NCI-H187 treated with DMSO at 0.1 percent for 48 hours (cell line): ENCODE measurements at places on chromosomes 5 and 9.

GRCh38 chr5:58972301-58972700 is 389.4 kb downstream of the RAB3C start:
- DNase-seq = no peak

DNA sequence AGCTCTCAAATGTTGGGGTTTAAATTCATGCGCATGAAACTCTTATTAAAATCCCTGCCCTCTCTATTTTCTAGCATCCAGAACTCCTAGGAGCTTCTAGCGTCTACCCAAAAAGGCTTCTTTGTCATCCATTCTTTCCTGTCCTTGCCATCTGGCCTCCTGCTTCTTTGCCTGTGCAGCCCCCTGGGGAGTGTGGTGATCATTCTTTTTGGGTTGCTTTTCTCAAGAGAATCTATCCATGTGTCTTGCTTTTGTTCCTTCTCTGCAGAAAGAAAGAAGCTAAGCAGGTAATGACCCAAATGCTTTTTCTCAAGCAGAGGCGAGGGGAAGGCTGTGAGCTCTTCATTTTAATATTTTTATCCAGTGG is 26.6 kb downstream of the SKP2 start:
- no peak for DNase-seq

- DNase-seq = no peak
These were observed 4.0 kb downstream of the TSLP start for GRCh38 chr5:111075520-111075919.

- DNase-seq = no peak
These were observed 13.9 kb downstream of the TGFBI start for GRCh38 chr5:136042665-136043121.

DNA sequence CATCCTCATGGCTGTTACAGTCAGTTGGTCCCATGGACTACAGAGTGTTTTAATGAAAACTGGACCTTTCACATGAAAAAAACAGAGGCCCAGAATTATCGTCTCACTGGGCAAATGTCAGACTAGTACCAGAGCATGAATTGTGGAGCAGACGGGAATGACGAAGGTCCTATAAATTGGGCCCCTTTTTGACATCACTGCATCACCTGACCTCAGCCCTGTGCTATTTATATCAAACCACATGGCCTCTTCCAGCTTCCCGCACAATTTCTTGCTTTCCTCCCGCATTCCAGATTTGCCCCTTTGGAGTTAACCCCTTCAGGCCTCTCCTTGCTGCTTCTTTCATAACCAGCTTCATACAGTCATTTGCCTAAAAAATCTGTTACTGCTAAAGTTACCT is 301.7 kb downstream of the ATPSCKMT start:
- DNase-seq = no peak

GRCh38 chr5:129804705-129805104 is 56.8 kb downstream of the MINAR2 start:
- DNase-seq = no peak

GRCh38 chr5:77230727-77231470 is 20.4 kb downstream of the PDE8B start:
- DNase-seq = no peak

DNA sequence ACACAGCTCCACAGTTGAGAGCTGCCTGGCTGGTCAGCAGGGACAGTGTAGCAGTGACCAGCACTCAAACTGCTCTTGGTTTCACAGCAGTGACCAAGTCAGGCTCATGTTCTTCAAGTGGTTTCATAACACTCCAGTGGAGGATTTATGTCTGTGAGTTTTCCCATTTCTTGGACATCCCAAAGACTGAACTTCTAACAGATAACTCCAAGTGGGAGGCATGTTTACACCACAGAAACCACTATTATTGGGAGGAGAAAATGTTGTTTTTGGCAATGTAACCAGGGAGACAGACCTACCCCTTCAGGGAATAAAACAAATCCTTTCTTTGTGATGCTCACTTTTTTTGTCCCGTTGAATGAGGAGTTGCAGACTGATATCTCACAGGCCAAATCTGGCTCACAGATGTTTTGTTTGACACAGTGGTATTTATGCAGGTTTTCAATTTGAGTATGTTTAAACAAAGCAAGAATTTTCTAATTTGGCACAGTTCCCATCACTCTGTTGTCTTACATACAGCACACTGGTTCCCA is 141.5 kb downstream of the RMI1 start:
- DNase-seq = no peak

DNA sequence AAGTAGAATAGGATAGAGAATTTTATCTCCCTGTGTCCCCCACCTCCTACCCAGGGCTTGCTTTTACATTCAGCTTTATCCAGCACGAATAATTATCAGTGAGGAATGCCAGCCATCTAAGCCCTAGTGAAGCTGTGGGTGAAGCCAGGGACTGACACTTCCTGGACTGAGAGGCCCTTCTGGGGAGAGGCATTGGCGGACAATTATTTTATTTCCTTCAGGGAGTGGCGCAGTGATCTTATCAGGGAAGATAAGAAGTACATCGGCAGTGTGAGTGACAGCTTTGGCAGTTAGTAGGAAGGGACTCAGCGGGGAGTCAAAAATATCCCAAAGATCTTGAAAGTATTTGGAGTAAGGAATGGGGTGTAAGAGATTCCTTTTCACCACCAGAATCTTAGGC is 34.9 kb upstream of the RPS23 start:
- no peak for DNase-seq

DNA sequence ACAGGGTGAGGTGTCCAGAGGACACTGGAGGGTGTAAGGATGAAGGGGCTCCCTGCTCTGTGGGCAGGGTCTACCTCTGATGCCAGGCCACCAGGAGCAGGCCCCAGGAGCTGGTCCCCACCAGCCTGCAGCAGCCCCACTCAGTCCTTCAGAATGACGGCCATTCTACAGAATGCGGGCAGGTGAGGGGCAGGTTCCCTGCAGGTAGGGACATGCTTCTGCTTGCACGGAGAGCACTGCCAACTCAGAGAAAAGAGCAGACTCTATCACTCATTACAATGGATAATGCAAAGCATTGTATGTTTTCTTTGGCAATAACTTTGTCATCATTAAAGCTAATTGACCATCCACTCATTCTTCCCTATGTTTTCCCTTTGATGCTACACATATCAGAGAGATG is 39.0 kb downstream of the DDX31 start:
- DNase-seq = no peak
